ENCODE measurements at places on chromosomes 12 and 14. TPM values are rescaled to one million over a fixed set of nuclear protein-coding genes. Genes with fewer than 3 reads are reported as not detected.

DNA sequence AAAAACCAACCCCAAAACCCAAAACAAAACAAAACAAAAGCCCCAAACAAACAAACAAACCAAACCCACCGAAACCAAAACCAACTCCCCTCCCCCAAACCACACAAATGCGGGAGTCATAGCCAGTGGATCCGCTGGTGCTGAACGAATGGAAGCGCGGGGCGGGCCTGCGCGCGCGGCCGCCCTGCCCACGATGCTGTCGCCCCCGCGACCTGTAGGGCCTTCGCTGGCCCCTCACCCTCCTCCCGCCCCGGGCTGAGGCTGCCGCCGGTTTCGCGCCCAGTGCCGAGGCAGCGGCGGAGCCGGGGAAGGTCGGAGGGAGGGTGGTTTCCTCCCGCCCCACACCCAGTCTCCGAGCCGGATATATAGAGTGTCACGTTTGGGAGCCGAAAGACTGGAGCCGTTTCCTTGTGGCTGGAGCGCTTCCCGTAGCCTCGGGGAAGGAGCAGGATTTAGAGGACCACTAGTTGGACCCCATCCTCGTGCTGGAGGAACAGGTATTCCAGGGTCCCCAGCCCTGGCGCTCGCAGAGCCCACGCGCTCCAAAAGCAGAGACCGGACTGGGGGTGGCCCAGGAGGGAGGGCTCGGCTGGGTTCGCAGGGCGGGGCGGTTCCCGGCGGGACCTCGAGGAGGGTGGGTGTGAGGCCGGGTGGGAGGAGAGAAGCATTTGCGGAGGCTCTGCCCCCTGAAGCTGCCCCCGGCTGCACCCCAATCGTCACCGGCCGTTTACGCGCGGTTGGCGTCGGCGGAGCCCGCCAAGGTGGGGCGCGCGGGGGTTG is at the start of gene FAR2:
Gene FAR2, plus strand, starts transcription at position 368 of the 780 bp plus-strand sequence. CDS start 121,172 bp downstream, outside the sequence.
- DNase-seq = no peak

Gene NUP107
- 30.6 TPM for total RNA-seq

Gene CLMN
- not detected for total RNA-seq

Gene ADGRD1
- not detected for total RNA-seq
